Smooth muscle cell of trachea (primary cell): ENCODE measurements at places on chromosomes 3 and 15. TPM values are rescaled to one million over a fixed set of nuclear protein-coding genes. Genes with fewer than 3 reads are reported as not detected.

Gene GOLGA6L9
- 0.99 and 1.6 TPM in 2 replicates for total RNA-seq

Gene IL17RD
- 8.9 TPM in 2 replicates for total RNA-seq

Gene FRMD5
- 7.0 and 7.1 TPM in 2 replicates for total RNA-seq

Gene SENP2
- 33.7 and 40.6 TPM in 2 replicates for total RNA-seq

Gene SLC28A2
- not detected in 2 replicates for total RNA-seq

Gene OIP5
- total RNA-seq = 1.5 and 10.0 TPM in 2 replicates

Gene C3orf52
- 1.5 and 1.8 TPM in 2 replicates for total RNA-seq

Gene BMF
- total RNA-seq = 4.8 and 6.4 TPM in 2 replicates

Gene RTP4
- 2.8 and 3.3 TPM in 2 replicates for total RNA-seq

Gene CD200
- total RNA-seq = not detected in 2 replicates

Gene TRH
- not detected in 2 replicates for total RNA-seq

Gene NR1I2
- total RNA-seq = not detected in 2 replicates

Gene GABRG3
- total RNA-seq = not detected in 2 replicates

Gene WNT7A
- total RNA-seq = not detected in 2 replicates

Gene MAGEL2
- total RNA-seq = 0.50 TPM in 1 of 2 replicates, not detected in the other

Gene C3orf20
- under 0.01 TPM in 1 of 2 replicates, not detected in the other for total RNA-seq

Gene AADAC
- total RNA-seq = 0.33 TPM in 1 of 2 replicates, not detected in the other

Gene CLRN1
- total RNA-seq = not detected in 2 replicates

Gene GOLGA6D
- total RNA-seq = 0.17 TPM in 1 of 2 replicates, not detected in the other

Gene LRRC3B
- not detected in 2 replicates for total RNA-seq

Gene ZNF774
- 1.5 and 1.9 TPM in 2 replicates for total RNA-seq

Gene PLXNA1
- 45.5 and 87.7 TPM in 2 replicates for total RNA-seq

Gene GOLGA6L7
- total RNA-seq = not detected in 2 replicates

Gene PPP1R14D
- total RNA-seq = not detected in 2 replicates

Gene ABTB1
- total RNA-seq = 13.7 and 18.0 TPM in 2 replicates

Gene OR4F15
- under 0.01 and 0.29 TPM in 2 replicates for total RNA-seq

Gene TMEM108
- total RNA-seq = 0.17 TPM in 1 of 2 replicates, not detected in the other

Gene RMDN3
- total RNA-seq = 16.0 and 17.5 TPM in 2 replicates

Gene C3orf70
- total RNA-seq = 0.66 and 0.87 TPM in 2 replicates

Gene OR4M2
- not detected in 2 replicates for total RNA-seq

Gene HOMER2
- 7.3 and 12.9 TPM in 2 replicates for total RNA-seq

Gene SLC28A1
- not detected in 2 replicates for total RNA-seq

Gene ALDH1L1
- not detected in 2 replicates for total RNA-seq

Gene CACNA1D
- 0.33 and 0.87 TPM in 2 replicates for total RNA-seq

Gene CCR5
- total RNA-seq = under 0.01 TPM in 2 replicates

Gene P3H2
- 13.9 and 14.1 TPM in 2 replicates for total RNA-seq

Gene WDR93
- not detected in 2 replicates for total RNA-seq

Gene SERPINI1
- total RNA-seq = 4.5 TPM in 2 replicates

Gene MEIS2
- 51.1 and 60.0 TPM in 2 replicates for total RNA-seq

Gene RPP14
- 8.9 and 14.7 TPM in 2 replicates for total RNA-seq

Gene CCDC71
- total RNA-seq = 21.8 and 31.1 TPM in 2 replicates

Gene SI
- total RNA-seq = not detected in 2 replicates

Gene SMAD6
- total RNA-seq = 16.6 and 23.3 TPM in 2 replicates

Gene WDR49
- 0.17 and 1.0 TPM in 2 replicates for total RNA-seq

Gene CLDN16
- total RNA-seq = not detected in 2 replicates

Gene ZNF502
- 3.6 and 6.0 TPM in 2 replicates for total RNA-seq

Gene COMMD2
- 22.7 and 28.2 TPM in 2 replicates for total RNA-seq

Gene TRAT1
- total RNA-seq = not detected in 2 replicates

Gene FURIN
- 36.7 and 45.2 TPM in 2 replicates for total RNA-seq

Gene CDV3
- total RNA-seq = 147 and 175 TPM in 2 replicates

Gene MUSTN1
- total RNA-seq = 0.33 TPM in 1 of 2 replicates, not detected in the other

Gene GPR156
- total RNA-seq = 0.44 and 0.50 TPM in 2 replicates

Gene LARP6
- total RNA-seq = 69.6 and 110 TPM in 2 replicates

Gene ROPN1
- not detected in 2 replicates for total RNA-seq

Gene CCR3
- 0.33 TPM in 1 of 2 replicates, not detected in the other for total RNA-seq

Gene TUSC7
- total RNA-seq = under 0.01 TPM in 1 of 2 replicates, not detected in the other

Gene CLCN2
- 4.1 and 6.9 TPM in 2 replicates for total RNA-seq

Gene HIGD2B
- 0.15 TPM in 1 of 2 replicates, not detected in the other for total RNA-seq
